ENCODE measurements at places on chromosomes 5 and 9.
A peak's percentile ranks its signal among the peaks of the same experiment; 100 is the strongest.

- no peak for ATAC-seq
Measured at GRCh38 chr9:15469862-15470261, 40.9 kb downstream of the PSIP1 start.

- ATAC-seq, result peak; percentile 61
Measured at GRCh38 chr5:132259069-132259851, 1.8 kb downstream of the PDLIM4 start.

GRCh38 chr5:150389531-150390266 is 23.0 kb downstream of the CD74 start:
- no peak for ATAC-seq

DNA sequence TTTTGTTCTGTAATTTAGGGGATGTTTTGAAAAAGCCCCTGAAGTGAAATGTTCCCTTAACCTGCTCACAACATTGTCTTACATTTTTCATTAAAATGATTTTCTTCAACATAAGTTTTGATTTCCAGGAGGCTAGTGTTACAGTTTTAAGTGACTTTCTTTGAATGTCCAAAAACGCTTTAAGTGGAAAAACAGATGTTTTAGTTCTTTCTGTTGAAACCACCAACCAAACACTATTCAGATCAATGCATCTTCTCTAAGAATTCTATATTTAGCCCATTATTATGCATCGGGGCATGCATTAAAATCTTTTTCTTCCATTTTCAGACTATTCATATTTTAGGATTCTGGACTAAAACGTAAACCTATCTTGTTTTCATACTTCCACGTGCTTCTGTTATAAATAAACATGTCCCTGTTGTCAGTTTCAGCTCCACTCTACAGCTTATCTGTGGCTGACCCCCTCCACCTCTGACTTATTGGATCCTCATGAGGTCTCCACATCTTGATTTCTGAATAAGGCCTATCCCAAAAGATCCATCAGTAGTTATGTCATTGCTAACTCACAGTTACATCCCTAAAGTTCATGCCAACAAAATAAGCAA is 882.3 kb upstream of the SEMA6A start:
- no peak for ATAC-seq

DNA sequence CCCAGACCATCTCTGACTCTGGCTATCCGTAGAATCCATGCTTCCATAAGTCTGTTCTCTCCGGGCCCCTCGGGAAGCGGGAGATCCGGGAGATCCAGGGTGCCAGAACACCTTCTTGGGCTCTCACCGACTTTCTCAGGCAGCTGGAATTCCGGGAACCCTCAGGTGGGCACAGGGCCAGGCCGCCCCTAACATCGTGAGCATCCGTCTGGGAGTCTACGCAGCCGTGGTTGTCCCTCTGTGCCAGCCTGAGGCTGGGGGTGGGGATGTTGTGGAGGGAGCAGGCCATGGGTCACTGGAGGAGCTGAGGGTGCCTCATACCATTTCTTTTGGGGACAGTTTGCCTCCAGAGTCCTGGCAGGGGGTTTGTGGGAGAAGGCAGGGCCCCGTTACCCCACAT is 92.3 kb upstream of the COL5A1 start:
- no peak for ATAC-seq

All from esophagus mucosa (tissue), 1 donor.